Stomach (tissue), 19 donors: ENCODE measurements at places on chromosomes 12 and 14. TPM values are rescaled to one million over a fixed set of nuclear protein-coding genes. Genes with fewer than 3 reads are reported as not detected.

DNA sequence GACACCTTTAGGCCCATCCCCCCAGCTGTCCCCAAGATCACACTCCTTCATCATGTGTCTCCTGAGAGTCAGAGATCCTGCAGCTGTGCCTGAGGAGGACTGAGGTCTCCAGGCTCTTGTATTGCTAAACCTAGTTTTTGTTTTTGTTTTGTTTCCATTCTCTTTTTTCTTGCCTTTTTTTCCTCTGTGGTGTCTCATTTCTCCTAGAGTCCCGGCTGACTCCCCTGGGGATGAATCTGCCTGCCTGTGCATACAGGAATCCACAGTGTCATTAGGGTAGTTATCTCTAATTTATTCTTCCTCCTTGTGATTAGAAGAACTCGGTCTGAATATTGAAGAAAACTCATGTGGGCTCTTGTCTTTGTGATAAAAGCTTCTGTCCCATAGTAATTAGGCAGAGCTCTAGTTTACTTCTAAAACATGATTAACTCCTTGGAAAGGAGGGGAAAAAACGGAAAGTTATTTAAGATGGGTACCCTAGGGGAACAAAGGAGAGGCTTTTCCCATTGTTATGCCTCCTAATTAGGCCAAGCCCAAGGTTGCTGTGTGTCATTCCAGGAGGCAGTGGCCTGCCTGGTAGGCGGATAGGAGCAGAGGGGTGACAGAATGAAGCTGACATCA is 343.2 kb downstream of the ZFP36L1 start:
- no peak for DNase-seq
- H3K36me3 ChIP-seq: no peaks in the 10 kb centered on the region
- no peak overlapping the region for H3K4me3 ChIP-seq
- no peak overlapping the region for H3K27ac ChIP-seq
- no peaks in the 10 kb centered on the region for H3K27me3 ChIP-seq

- DNase-seq: peak; percentile 59
- no peaks in the 10 kb centered on the region for H3K27me3 ChIP-seq
- no peak overlapping the region for H3K27ac ChIP-seq
- H3K4me1 ChIP-seq: no peaks in the 10 kb centered on the region
Measured at GRCh38 chr14:66403183-66403582, 83.0 kb upstream of the CCDC196 start.

DNA sequence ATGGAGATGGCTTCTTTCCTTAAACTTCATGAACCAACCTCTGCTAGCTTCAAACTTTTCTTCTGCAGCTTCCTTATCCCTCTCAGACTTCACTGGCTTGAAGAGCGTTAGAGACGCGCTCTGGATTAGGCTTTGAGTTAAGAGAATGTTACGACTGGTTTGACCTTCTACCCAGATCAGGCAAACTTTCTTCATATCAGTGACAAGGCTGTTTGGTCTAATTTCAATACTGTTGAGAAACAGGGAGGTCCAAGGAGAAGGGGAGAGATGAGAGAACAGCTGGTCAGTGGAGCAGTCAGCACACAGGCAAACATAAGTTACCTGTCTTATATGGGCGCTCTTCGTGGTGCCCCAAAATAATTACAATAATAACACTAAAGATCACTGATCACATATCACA is 14.9 kb downstream of the SCAF11 start:
- DNase-seq: peak; percentile 9
- no peak overlapping the region for H3K27ac ChIP-seq
- peaks cover 16% of the 10 kb centered on the region for H3K4me1 ChIP-seq

DNA sequence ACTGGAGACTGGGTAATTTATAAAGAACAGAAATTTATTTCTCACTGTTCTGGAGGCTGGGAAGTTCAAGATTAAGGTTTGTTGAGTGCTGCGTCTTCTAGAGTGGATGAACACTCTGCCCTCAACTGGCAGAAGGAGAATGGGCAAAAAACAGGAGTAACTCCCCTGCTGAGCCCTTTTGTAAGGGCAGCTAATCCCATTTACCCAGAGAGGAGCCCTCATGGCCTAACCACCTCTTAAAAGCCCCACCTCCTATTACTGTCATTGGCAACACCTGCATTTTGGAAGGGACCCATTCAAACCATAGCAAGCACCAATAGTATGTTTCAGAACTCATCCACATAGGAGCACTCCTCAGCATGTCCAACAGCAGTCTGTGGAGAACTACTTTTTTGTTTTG is 47.4 kb downstream of the BORCS5 start:
- peak overlapping the region; percentile 59 for H3K27ac ChIP-seq
- H3K4me1 ChIP-seq: peaks cover 41% of the 10 kb centered on the region
- no peak for DNase-seq
- no peak overlapping the region for H3K4me3 ChIP-seq
- no peaks in the 10 kb centered on the region for H3K27me3 ChIP-seq

DNA sequence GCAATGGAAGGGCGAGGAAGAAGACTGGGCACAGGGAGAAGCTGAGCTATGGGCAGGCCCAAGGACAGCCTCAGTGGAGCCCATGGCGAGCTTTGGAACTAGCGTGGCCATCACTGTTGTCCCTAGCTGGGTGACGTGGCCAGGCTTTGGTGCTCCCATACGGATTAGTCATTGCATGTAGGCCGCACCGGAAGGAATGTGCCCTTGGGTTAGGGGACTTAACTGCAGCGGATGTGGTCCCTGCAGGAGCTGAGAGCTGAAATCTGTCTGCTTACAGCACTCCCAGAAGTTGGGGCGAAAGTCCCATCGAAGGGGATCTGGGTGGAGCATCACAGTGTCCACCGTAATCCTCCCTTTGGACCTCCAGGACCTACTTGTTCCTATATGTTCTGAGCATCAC is 133.7 kb downstream of the PAPOLA start:
- no peak overlapping the region for H3K27ac ChIP-seq
- no peaks in the 10 kb centered on the region for H3K27me3 ChIP-seq
- H3K36me3 ChIP-seq: no peaks in the 10 kb centered on the region
- DNase-seq: no peak
- no peaks in the 10 kb centered on the region for H3K4me1 ChIP-seq
- H3K4me3 ChIP-seq: no peak overlapping the region

DNA sequence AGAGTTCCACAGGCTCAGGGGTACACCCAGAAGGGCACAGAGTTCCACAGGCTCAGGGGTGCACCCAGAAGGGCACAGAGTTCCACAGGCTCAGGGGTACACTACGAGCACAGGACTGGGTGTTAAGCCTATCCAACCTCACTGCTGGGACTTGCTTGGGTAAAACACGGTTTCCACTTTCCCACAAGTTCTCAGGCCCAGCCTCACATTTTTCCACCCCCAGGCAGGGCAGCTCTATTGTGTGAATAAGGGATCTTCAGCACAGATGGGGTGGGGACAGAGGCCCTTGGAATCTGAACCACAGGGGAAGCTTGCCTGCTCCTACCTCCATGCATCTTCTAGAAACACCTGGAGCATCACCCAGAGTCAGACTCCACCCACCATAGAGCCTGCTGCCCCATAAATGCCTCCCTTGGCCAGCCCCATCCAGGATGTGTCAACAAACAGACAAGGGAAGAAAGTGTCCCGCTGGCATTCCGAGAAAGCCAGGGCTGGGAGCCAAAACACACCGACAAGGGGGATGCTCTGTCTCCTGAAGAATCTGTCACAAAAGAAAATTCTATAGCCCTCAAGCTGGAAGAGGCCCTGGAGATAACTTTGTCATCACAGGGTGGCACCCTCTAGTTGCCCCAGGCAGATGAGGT is 4.8 kb downstream of the CRACR2A start:
- no peaks in the 10 kb centered on the region for H3K27me3 ChIP-seq
- no peak for DNase-seq
- H3K27ac ChIP-seq: no peak overlapping the region

GRCh38 chr12:94172031-94172430 is 23.7 kb downstream of the PLXNC1 start:
- H3K4me3 ChIP-seq: no peak overlapping the region
- peaks cover 8% of the 10 kb centered on the region for H3K27me3 ChIP-seq
- H3K27ac ChIP-seq: no peak overlapping the region
- no peaks in the 10 kb centered on the region for H3K36me3 ChIP-seq
- no peak for DNase-seq
- no peaks in the 10 kb centered on the region for H3K4me1 ChIP-seq

DNA sequence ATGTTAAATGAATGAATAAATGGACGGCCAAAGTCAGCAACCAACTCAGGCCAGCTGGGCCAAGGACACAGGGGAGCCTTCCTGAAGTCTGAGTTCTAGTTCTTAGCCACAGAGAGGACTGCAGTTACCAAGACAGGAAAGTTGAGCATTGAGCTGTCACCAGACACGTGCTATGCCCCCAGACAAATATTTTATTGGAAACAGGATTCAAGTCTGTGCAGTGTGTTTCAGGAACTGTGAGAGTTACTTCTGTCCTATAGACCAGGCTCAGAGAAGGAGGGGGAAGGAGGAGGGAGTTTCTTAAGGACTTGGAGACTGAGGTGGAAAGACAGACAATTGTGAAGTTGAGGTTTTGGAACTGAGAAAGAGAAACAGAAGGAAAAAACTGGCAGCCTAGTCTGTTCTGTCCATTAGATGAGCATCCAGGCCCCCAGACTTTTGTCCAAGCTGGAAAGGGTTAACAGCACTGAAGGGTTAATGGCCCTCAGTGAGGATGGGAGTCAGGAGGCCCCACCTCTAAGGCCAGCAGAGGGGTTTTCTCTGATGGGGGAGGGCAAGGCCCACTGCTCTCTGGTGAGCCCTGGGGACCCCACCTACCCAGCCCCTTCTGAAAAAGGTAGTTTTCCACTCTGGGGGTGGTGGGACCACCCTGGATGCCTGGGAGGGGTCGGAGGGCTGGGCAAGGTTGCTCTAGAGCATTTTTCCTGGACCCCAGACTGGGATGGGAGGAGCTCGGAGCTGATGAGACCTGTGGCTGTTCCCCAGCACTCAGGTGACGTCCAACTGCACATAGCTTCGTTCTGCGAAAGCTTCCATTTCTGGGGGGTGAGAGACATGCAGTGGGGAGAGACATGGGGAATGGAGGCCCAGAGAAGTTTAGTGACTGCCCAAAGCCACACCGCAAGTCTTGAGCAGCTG is 6.9 kb upstream of the CMKLR1 start:
- H3K27ac ChIP-seq: no peak overlapping the region
- H3K4me1 ChIP-seq: no peaks in the 10 kb centered on the region
- H3K4me3 ChIP-seq: no peak overlapping the region
- DNase-seq: no peak
- no peaks in the 10 kb centered on the region for H3K36me3 ChIP-seq
- peaks cover 3% of the 10 kb centered on the region for H3K27me3 ChIP-seq

Gene HRK
- 0.18 TPM for total RNA-seq
